ENCODE measurements at places on chromosomes 7 and 10.

- no peak for DNase-seq
These were observed at the start of gene CYP2C9 for GRCh38 chr10:94938383-94938782. Gene CYP2C9, plus strand, starts transcription at chr10:94938658. Its CDS starts 25 bp downstream, at chr10:94938683.

DNA sequence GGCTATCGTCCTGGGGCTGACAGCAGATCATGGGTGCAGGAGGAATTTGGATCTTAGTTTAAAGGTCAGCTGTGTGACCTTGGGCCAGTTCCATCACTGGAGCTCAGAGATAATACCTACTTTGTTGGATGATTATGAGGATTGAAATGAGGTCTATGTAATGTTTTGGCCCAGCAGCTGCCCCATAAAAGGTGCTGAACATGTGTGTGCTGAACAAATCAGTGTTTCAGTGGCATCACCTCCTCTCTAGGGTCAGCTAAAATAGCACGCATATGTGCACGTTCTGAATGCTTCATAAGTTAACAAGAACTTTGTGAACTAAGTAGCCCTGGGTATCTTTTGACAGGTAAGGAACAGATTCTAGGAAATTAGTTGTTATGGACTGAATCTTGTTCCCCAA is 84.8 kb upstream of the LRRC18 start:
- no peak for DNase-seq

DNA sequence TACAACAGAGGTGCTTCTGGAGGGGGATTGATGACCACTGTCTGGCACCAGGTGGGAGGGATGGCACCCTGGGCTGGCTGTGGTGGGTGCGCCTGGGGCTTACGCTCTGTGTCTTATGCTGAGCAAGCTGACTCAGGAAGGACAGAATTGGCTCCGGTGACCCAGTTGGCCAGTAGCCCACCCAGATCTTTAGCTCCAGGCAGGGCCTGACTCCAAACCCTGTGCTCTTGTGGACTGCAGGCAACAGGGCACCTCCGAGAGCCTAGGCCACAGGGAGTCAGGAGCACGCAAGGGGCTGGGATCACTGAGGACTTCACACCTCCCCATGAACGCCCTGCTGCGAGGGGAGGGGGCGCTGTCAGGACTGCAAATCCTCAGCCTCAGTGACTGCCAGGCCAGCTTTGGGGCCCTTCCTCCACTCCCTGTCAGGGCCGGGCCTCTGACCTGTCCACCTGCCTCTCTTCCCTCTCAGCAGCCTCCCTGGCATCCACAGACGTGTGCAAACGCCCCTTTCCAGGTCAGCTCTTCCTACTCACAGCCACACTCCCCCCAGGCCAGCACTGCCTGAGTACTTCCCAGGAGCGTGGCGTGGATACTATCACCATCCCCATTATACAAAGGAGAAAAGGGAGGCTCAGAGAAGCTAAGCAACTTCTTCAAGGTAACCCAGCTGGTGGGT is 118.7 kb downstream of the SLIT1 start:
- no peak for DNase-seq

DNA sequence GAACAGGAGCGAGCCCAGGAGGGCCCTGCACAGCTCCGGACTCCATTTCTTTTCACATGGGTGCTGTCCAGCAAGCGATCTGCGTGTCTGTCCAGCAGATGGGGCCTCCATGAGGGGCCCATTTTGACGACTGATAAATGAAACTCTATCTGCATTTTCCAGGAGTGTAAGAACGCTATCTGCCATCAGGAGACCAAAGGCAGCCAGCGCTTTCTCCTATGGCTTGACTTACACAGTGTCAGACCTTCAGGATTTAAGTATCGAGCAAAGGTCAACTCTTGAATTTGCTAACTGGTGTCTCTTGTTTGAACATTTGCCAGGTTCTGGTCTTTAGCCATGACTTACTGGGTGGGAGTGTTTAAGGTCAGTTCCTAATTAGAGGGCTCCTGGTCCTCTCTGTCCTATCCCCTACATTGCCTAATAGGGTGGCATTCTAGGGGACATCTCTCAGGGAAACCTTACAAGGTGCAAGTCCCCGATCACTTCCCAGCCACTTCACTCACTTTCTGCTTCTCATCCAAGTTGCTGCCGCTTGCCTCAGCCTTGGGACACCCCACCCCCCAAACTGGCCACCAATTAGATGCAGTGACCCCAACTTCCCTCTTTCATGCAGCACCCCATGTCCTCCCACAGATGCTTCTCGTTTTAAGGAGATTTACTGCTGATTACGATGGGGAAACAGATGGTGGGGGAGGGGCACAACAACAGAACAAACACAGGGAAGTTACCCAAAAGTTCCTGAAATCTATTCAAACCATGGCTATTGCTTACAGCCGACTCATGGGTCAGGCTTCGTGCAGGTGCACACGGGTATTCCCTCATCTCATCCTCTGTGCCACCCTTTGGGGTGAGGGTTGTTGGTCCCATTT is 20.0 kb downstream of the VSIR start:
- peak; percentile 31 for DNase-seq

- DNase-seq: no peak
These were observed 14.6 kb downstream of the PALS2 start for GRCh38 chr7:24587853-24588252.

- no peak for DNase-seq
These were observed 233.1 kb upstream of the IGFBP3 start for GRCh38 chr7:46153951-46154787.

GRCh38 chr7:101626758-101627157 is 2.3 kb downstream of the MYL10 start:
- no peak for DNase-seq

- no peak for DNase-seq
These were observed 180.2 kb upstream of the FAM3C start for GRCh38 chr7:121576148-121576917.

GRCh38 chr7:132458729-132459128 is 117.5 kb downstream of the PLXNA4 start:
- no peak for DNase-seq

- no peak for DNase-seq
These were observed 10.3 kb upstream of the GLI3 start for GRCh38 chr7:42247301-42247700.

- no peak for DNase-seq
These were observed 100.8 kb downstream of the SFMBT2 start for GRCh38 chr10:7310076-7310475.

DNA sequence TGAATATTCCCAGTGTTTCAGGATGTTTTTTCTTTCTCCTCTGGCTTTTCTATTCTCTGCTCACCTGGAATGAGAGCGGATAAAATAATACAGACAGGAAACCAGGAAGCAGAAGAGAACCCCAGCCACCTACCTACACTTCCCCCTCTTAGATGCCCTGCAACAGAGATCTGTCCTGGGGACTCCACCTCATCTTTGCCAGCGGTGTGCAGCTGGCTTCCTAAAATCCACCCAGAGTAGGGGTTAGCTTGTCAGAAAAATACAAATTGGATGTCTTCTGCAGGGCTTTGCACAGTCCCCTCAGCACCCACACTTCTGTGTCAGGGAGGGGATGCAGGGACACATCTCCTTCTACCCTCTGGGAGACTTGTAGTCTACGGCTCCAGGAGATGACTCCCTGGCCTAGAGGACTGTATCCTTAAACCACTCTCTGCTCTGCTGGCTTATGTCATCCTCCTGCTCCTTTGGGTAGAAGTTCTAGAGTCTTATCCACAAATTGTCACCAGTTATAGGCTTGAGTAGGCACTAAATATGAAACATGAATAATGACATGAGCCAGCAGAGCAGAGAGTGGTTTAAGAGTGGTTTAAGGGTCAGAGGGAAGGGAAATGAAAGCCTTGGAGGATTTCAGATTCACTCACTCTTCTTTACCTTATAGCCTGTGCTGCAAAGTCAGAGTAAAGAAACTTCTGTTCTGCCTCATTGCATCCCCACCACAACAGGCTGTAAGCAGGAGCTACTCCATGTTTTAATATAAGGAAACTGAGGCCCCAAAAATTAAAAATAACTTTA is 749.4 kb downstream of the AUTS2 start:
- no peak for DNase-seq

GRCh38 chr7:14104861-14105260 is 115.4 kb upstream of the ETV1 start:
- DNase-seq: no peak

DNA sequence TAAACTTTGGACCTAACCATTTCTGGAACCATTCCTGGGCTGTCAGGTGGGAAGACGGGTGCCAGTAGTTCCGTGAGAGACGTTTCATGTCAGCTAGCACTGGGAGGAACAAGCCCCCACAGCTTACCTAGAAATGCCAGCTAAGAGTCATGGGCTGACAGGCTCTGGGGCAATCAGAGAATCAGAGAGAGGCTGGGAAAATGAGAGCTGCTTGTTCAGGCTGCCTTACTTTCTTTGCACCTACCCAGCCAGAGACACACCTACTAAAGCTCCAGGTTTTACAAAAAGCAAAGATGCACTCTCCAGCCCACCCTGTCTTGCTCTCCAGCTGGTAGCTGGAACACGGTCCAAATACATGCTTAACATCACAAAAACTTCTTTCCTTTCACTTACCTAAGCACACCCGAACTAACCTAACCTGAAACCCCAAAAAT is 688 bp downstream of the PTN start:
- no peak for DNase-seq

GRCh38 chr10:88979603-88980002 is 11.0 kb upstream of the FAS start:
- DNase-seq: no peak

GRCh38 chr10:52965509-52965908 is 192.9 kb upstream of the MBL2 start:
- no peak for DNase-seq

GRCh38 chr7:48718731-48719378 is 205.5 kb upstream of the CDC14C start:
- no peak for DNase-seq

GRCh38 chr10:10911471-10911921 is 106.2 kb upstream of the CELF2 start:
- no peak for DNase-seq

DNA sequence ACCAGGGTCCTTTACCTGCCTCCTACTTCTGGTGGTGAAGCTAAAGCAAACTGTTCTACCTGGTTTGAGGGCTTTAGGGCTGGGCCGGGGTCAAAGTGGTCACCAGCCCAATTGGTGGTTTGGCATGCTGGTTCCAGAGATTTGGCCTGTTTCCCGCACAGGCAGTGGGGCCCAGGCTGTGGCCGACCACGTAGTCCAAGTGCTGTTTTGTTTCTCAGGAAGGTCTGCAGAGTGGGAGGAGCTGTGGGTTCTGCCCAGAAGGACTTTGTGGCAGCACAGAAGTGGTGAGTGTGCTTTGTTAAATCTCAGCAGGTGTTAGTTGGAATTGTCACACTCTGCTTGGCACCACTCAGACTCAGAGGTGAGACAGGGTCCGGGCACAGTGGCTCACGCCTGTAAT is 85.8 kb downstream of the MKX start:
- no peak for DNase-seq

GRCh38 chr10:4494551-4494950 is 331.5 kb upstream of the AKR1E2 start:
- no peak for DNase-seq

DNA sequence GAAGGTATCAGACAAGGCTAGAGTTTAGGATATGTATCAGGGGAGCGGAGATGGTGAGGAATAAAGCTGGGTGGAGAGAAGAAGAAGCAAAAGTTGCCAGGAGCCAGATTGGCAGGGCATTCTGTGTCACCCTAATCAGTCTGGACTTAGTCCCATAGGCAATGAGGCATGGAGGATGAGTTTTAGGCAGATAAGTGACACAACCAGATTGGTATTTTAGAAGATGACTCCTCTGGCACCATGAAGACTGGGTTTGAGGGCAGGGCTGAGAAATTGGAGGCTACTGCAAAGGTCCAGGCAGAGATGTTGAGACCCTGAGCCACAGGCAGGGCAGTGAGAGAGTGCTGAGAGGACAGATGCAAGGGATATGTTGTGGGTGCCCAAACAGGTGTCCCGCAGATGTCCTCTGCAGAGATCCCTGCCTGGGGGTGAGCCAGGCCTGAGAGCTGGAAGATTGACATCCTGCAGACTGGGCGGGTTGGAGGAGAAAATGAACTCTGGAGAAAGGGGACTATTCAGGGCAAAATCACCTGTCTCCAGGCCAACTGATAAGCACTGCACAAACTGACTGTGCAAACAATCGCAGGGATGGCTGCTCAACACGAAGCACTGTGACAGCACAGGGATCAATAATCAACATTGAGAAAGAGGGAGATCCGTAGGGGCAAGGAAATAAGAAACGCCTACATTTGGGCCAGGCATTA is 11.9 kb upstream of the HABP2 start:
- no peak for DNase-seq

- DNase-seq: no peak
These were observed 428.4 kb upstream of the TEX47 start for GRCh38 chr7:89223900-89224395.

DNA sequence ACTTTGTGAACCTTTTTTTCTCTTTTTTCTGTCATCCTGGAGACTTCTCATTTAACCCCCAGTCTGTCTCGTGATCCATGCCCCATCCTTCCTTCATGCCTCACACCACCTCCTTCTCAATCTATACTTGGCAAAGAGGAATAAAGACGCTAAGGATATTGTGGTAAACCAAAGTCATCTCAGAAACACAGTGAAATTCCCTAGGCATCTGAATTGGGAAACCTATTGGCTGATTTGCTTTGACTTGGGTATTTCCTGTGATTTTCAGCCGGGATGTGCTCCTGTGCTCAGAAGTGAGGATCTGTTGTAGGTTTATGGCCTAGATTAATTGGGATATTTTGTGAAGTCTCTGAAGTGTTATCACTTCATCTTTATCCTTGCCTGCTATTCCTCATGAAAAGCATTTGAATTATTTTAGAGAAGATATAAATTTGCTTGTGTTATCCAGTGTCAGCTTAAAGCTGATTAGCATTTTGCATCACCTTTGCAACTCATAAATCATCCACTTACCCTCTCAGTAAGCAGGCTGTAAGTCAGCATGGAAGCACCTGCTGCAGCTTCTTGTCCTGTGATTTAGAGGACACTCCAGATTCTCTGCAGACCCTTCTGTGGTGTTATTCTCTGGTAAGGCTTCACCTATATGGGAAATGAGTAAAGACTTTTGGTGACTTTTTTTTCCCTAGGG is 138.0 kb downstream of the AUTS2 start:
- no peak for DNase-seq

DNA sequence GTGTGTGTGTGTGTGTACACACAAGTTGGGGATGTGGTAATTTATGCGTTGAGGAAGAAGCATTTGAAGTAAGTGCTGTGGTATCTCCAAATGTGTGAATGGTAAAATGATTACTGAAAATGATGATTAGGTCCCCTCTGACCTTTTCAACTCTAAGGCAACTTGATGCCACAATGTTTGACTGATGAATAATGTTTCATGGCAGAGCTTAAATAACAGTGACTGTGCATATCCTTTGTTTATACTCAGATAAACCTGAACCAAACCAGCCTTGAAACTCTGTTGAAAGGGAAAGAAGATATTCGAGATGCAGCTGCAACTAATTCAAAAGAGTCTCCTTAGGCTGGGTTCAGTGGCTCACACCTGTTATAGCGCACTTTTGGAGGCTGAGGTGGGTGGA is 64.8 kb upstream of the YAE1 start:
- no peak for DNase-seq

- DNase-seq: no peak
These were observed 15.1 kb downstream of the CNTNAP2 start for GRCh38 chr7:146131701-146132100.

GRCh38 chr7:152050547-152050971 is 25.1 kb downstream of the GALNT11 start:
- DNase-seq: peak; percentile 29

GRCh38 chr10:122459561-122460273 is 1.6 kb upstream of the HTRA1 start:
- DNase-seq: no peak

Measured in amygdala (tissue), 56 donors.